ENCODE measurements at places on chromosomes 11 and 22.

DNA sequence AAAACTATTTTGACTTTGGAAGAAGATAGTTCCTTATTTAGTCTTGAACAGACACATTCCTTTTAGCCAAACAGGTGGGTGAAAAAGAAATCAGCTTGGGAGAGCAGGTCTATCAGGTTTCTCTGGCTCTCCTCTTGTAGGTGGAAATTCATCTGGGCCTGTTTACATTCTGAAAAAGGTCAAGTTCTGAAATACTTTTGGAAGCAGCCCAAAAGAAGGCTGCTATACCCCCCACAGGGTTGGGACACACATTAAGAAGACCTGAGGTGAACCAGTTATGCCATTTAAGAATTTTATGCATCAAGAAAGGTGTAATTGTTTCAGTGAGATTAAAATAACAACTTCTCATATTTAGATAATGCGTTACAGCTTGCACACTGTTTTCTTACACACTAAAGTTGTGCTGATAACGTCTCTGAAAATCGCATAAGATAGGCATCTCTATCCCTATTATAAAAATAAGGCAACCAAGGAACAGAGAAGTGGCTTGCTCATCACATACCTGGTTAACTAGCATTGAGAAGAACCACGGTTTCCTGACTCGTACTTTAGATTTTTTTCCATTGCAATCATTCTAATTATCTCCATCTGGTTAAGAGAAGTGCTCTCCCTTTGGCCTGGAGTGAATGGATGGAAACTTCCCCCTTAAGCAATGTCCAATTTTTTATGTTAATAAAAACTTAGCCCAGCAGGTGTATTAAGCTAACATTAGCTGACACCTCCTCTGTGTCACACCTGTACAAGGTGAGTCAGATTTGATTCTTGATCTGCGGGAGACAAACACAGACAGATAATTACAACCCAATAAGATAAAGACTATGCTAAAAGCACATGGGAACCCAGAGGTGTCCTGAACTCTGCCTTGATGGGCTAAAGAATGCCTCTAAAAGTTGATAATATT is 60.5 kb upstream of the UCP3 start:
- DNase-seq, result no peak

- no peak for DNase-seq
These were observed 906.1 kb upstream of the RAG2 start for GRCh38 chr11:37504060-37504611.

DNA sequence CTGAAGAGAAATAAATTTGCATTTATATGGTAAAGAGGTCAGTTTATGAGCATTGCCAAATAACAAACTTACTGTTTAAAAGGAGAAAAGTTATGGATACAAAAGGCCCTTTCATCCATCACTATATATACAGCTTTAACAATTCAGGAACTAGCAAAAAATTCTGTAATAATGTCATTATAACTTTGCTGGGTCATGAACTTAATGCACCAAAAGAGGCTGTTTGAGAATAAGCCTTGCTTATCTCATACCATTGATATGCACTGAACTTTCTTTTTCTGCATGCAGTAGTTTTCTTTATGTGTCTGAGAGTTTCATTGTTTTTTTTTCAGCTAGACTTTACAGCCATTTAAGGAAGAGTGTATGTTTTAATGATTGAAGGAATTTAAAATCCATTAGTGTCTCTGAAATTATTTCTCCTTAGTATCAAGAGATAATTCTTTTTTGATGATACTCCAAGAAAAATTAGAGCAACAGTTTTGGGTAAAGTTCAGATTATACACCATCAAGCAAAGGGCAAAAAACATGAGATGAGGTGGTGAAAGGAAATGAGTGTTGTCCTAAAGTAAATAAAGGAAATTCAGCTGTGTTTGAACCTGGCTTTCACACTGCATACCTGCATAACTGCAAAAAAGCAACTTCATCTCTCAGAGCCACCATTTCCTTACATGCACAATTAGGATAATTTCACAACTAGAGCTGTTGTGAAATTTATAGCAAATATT is 188.2 kb upstream of the ANO3 start:
- DNase-seq, result no peak

DNA sequence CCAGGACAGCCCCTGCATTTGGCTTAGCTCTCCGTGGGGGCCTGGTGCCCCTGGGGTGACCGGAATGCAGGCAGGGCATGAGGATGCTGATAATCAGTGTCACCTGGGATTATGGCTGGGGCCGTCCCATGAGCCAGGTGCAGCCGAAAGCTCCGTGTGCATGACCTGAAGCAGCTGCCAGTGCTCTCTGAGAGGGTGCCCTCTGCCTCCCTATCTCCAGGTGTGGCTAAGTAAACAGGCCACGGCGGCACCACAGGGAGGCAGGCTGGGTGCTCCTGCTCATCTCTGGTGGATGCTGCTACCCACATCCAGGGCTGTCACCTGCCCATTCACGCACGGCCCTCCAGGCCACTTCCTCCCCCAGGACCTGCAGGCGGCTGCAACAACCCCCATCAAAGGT is 29.8 kb downstream of the DUSP8 start:
- DNase-seq, result no peak

- DNase-seq, result no peak
These were observed 837.8 kb downstream of the TBC1D22A start for GRCh38 chr22:47600281-47600680.

DNA sequence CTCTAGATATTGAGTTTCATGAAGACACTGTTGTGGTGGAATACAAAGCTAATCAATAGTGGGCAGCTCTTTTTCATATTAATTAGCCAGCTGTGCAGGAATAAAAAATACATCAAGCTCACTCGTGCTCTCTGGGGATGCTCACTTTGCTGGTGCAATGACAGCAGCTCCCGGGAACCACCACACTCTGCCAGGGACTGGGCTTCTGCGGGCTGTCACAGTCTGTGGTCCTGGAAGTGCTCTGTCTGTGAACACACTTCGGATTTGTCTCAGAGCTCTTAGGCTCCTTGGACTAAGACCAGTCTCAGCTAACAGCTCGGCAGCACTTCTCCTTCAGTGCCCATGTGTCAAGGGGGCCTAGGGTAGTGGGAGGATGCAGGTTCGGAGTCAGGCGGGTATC is 393.5 kb downstream of the TENM4 start:
- no peak for DNase-seq
